GM12878 (cell line): ENCODE measurements at places on chromosomes 12 and 14.
A peak's percentile ranks its signal among the peaks of the same experiment; 100 is the strongest.

- peak overlapping the region; percentile 54 for H3K27ac ChIP-seq
- peak overlapping the region; percentile 13; the same call in 1 of the 2 replicates for H3K4me3 ChIP-seq
- H3K36me3 ChIP-seq, result no peaks in the 10 kb centered on the region; the same call in 1 of the 2 replicates
- H3K27me3 ChIP-seq, result no peaks in the 10 kb centered on the region
- peaks cover 31% of the 10 kb centered on the region for H3K4me1 ChIP-seq
Observed at GRCh38 chr12:24822121-24822899, 126.6 kb downstream of the BCAT1 start.

DNA sequence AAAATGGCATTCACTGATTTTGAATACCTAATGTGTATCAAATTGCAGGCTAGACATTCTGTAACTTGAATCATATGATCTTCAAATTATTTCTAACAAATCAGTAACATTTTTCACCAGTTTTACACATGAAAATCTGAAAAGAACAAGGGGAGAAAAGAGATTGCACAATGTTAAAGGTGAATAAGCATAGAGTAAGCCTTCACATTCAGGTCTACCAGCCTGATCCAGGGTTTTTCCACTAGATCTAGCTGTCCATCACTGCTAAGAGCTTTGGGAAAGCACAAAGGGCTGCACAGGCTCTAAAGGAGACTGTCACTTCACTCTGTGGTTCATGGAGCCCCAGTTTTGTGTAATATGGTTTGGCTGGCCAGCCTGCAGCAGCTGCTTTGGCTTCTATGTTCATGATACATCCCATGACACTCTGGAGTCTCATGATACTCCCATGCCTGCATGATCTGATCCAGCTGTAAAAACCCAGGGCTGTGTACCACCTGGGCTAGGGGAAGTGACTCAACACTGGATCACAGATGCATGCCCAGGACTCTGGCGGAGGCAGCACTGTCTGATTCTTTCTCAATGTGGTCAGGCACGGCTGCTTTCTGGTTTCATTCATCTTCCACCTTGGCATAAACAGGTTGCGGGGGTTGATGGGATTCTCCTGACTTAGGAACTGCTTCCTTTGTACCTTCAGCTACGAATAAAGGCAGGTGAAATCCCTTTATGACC is 859.7 kb downstream of the GALC start:
- DNase-seq, result no peak
- no peaks in the 10 kb centered on the region for H3K36me3 ChIP-seq
- H3K27ac ChIP-seq, result no peak overlapping the region
- no peaks in the 10 kb centered on the region for H3K27me3 ChIP-seq
- no peaks in the 10 kb centered on the region for H3K4me1 ChIP-seq
- H3K4me3 ChIP-seq, result no peak overlapping the region

DNA sequence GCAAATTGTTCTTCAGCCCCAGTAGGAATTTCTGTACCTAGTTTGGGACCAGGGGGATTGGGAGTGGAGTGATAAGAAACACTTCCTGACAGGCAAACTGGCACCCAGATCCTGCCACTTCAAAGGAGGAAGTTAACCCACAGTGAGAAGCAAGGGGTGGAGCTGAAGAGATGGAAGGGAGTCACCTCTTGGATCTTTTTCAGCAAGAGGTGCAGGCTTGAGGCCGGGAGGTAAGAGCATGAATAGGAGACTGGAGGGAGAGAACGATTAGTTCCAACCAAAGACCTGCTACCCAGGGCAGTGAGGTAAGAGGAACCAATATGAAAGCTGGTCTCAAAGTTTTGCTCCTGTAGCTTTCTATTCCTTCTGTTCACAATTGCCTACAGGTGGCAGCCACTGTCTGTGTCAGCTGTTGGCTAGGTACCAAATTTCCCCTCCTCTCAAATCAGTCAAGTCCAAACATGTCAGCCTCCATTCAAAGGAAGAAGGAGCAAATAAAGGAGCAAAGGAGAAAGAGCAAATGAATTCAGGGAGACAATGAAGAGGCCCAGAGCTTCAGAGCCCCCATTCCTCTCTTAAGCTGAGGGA is 14.9 kb upstream of the TAC3 start:
- H3K4me3 ChIP-seq, result no peak overlapping the region
- peaks cover 11% of the 10 kb centered on the region for H3K4me1 ChIP-seq
- no peak for DNase-seq
- no peaks in the 10 kb centered on the region for H3K27me3 ChIP-seq
- H3K27ac ChIP-seq, result peak overlapping the region; percentile 25; the same call in 1 of the 2 replicates

GRCh38 chr12:131725503-131725902 is 14.6 kb downstream of the SFSWAP start:
- no peak overlapping the region for H3K27ac ChIP-seq
- H3K36me3 ChIP-seq, result peaks cover 43% of the 10 kb centered on the region
- H3K27me3 ChIP-seq, result no peaks in the 10 kb centered on the region
- no peak for DNase-seq

GRCh38 chr14:50403419-50403818 is 6.7 kb upstream of the CDKL1 start:
- H3K27me3 ChIP-seq, result no peaks in the 10 kb centered on the region
- no peak overlapping the region for H3K4me3 ChIP-seq
- H3K27ac ChIP-seq, result no peak overlapping the region
- no peaks in the 10 kb centered on the region for H3K36me3 ChIP-seq
- DNase-seq, result no peak

- peak overlapping the region; percentile 95 for H3K27ac ChIP-seq
- H3K4me1 ChIP-seq, result peaks cover 6% of the 10 kb centered on the region; the same call in 1 of the 2 replicates
- peak overlapping the region; percentile 96 for H3K4me3 ChIP-seq
- no peak for DNase-seq
Observed at GRCh38 chr14:92122351-92122677, 545 bp downstream of the CPSF2 start.

DNA sequence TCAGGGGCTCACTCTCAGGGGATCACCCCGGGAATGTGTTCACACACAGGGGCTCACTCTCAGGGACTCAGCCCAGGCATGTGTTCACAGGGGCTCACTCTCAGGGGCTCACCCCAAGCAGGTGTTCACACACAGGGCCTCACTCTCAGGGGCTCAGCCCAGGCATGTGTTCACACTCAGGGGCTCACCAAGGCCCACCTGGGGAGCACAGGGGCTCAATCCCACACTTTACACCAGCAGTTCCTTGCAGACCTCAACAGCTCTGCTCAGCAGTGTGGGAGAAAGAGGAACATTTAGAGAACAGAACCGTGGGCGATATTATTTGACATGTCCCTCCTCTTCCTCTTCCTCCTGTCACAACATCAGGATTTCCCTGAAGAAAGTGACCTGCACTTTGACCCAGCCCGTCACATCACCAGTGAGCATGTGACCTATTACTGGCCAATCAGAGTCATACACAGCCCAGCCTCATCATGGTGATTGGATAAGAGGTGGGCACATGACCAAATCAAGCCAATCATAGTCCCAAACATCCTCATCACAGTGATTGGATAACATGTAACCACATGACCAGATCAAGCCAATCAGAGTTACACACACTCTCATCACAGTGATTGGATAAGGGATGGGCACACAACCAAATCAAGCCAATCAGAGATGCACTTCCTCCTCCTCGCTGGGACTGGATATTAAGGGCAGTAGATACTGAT is 359.4 kb upstream of the SFSWAP start:
- no peaks in the 10 kb centered on the region for H3K27me3 ChIP-seq
- H3K36me3 ChIP-seq, result no peaks in the 10 kb centered on the region
- no peaks in the 10 kb centered on the region for H3K4me1 ChIP-seq
- H3K27ac ChIP-seq, result no peak overlapping the region
- no peak overlapping the region for H3K4me3 ChIP-seq

- H3K4me1 ChIP-seq, result peaks cover 7% of the 10 kb centered on the region
- no peak for DNase-seq
- no peaks in the 10 kb centered on the region for H3K36me3 ChIP-seq
- H3K27ac ChIP-seq, result peak overlapping the region; percentile 25; the same call in 1 of the 2 replicates
- H3K4me3 ChIP-seq, result peak overlapping the region; percentile 81
Observed at GRCh38 chr12:105083551-105084105, 630 bp downstream of the ALDH1L2 start.

DNA sequence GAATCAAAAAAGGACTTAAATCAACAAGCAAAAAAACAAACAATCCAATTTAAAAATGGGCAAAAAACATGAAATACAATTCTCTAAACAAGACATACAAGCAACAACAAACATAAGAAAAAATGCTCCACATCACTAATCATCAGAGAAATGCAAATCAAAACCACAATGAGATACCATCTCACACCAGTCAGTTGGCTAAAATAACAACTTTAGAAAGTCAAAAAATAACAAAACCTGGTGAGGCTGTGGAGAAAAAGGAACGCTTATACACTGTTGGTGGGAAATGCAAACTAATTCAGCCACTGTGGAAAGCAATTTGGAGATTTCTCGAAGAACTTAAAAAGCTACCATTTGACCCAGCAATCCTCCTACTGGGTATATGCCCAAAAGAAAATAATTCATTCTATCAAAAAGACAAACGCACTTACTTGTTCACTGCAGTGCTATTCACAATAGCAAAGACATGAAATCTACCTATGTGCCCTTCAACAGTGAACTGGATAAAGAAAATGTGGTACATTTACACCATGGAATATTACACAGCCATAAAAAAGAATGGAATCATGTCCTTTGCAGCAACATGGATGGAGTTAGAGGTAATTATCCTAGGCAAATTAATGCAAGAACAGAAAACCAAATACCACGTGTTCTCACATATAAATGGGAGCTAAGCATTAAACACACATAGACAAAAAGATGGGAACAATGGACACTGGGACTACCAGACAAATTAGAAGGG is 26.9 kb downstream of the PRKD1 start:
- H3K27ac ChIP-seq, result no peak overlapping the region
- no peak for DNase-seq
- H3K4me3 ChIP-seq, result no peak overlapping the region
- H3K4me1 ChIP-seq, result no peaks in the 10 kb centered on the region
- H3K27me3 ChIP-seq, result no peaks in the 10 kb centered on the region
- H3K36me3 ChIP-seq, result no peaks in the 10 kb centered on the region
